ENCODE measurements at places on chromosomes 12 and 14. TPM values are rescaled to one million over a fixed set of nuclear protein-coding genes. Genes with fewer than 3 reads are reported as not detected.

DNA sequence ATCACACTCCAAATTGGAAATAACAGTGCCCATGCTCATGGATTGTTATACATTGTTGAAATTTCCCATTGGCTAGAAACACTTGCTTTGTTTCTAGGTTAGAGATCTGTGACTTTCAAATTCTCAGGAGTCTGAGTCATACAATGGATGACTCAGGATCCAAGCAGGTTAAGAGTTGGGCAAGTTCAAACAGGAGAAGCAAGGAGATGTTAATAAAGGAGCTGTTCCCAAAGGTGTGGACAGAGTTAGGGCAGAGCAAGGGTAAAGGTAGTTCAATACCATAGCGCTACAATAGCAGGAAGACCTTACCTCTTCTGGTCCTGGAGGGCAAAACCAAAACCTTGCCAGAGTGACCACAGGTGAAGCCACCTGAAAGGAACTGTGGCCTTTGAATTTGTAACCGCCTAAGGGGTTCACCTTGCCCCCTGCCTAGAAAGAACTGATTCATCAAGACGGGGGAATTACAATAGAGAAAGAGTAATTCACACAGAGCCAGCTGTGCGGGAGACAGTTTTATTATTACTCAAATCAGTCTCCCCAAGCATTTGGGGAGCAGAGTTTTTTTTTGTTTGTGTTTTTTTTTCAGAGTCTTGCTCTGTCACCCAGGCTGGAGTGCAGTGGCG, 4.2 kb upstream of the AMN1 start:
- peak; percentile 92 for DNase-seq

DNA sequence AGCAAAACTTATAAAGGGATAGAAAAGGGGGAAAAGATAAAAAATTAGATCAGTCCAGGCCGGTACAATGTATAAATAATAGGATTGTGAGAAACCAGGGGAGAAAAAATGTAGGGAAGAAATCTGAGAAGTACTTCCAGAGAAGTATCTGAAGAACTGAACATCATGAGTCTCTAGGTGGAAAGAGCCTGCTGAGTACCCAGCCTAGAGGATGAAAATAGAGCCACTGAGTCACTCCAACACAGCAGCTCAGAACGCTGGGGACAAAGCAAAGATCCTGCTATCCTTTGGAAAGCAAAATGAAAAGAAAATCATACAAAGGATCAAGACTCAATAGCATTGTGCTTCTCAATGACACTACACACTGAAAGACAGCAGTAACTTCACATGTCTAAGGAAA, 138.0 kb downstream of the ANO6 start:
- no peak for DNase-seq

- DNase-seq, result peak; percentile 34
Measured at GRCh38 chr12:2282318-2282717, 229.5 kb downstream of the CACNA1C start.

GRCh38 chr14:55583942-55584468, 4.0 kb downstream of the KTN1 start:
- no peak for DNase-seq

GRCh38 chr12:29278673-29279420, 102.1 kb downstream of the ERGIC2 start:
- DNase-seq, result peak; percentile 64

- peak; percentile 83 for DNase-seq
Measured at GRCh38 chr14:93105362-93105761, 10.4 kb downstream of the ITPK1 start.

- DNase-seq, result peak; percentile 61
Measured at GRCh38 chr12:19572920-19573558, 133.7 kb downstream of the AEBP2 start.

DNA sequence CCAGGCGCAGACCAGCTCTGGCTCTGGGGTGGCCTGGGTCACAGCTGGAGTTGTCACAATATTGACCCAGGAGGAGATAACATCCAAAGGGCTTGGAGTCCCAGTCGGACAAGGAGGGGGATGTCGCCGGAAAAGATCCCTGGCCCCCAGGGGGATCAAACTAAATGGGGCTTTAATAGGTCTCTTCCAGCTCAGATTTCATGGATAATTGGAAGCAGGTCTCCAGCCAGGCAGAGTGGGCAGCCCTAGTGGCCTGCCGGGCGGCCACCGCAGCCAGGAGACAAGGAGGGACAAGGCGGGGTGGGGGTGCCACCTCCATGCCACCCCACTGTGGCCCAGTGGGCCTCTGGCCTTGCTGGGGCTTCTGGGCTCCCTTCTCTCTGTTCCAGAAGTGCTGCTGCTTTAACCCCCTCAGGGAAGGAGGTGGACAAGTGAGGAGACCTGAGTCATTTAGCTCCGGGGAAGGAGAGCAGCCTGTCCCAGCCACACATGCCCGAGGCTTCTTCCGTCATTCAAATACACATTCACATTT, 23.1 kb upstream of the PGF start:
- DNase-seq, result no peak

DNA sequence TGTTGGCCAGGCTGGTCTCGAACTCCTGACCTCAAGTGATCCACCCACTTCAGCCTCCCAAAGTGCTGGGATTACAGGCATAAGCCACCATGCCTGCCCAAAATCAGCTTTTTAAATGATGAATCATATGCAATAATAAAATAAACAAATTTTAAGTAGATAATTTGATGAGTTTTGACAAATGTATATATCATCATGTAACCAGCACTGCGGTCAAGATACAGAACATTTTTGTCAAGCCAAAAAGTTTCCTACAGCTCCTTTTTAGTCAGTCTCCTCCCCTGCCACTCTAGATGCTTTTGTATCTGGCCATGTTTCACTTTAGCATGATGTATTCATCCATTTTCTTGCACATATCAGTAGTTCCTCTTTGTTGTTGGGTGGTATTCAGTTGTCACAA, 17.2 kb downstream of the FRMD6 start:
- DNase-seq, result peak; percentile 36

DNA sequence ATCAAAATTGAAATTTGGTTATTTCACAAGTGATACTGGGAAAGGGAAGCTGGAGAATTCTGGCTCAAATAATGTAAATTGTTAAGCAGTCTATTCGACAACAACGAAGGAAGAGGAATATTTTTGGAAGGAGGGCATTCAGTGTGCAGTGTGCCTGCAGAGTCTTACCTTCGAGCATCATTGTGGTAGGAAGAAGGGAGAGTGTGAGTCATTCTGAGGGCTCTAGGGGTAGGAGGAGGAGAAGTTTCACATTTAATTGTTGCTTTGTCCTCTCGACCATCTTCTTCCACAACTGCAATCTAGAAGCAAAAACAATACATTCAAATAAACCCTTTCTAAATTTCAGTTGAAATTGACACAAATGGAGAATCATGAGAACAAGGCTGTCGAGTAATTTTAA, 263.0 kb downstream of the ACSS3 start:
- DNase-seq, result no peak

DNA sequence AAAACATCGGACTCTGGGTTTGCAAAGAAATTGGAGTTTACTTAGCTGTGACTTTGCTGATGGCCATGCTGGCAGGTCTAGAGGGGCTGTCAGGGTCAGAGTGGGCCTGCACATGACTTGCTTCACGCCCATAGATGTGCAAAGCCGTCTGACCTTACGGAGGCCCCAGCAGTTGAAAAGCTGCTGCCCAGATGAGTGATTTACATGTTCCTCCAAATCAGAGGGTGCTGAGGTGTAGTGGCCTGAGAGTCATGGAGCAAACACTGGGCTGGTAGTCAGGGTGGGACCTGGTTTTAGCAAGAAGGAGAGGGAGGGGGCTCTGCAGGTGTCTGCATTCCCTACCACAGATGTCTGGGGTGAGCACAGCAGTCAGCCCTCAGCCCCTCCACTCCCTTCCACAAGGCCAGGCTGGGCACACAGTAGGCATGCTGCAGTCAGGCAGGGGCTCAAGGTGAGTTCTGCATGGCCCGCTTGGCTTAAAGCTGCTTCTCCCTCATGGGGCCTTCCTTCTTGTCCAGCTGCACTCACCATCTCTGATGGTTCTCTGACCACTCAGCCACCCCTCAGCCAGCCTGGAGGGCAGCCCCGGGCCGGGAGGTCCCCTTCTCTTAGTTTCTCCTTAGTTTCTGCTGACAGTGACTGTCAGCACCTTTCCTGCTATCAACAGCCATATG, 34.2 kb upstream of the EML1 start:
- DNase-seq, result no peak

DNA sequence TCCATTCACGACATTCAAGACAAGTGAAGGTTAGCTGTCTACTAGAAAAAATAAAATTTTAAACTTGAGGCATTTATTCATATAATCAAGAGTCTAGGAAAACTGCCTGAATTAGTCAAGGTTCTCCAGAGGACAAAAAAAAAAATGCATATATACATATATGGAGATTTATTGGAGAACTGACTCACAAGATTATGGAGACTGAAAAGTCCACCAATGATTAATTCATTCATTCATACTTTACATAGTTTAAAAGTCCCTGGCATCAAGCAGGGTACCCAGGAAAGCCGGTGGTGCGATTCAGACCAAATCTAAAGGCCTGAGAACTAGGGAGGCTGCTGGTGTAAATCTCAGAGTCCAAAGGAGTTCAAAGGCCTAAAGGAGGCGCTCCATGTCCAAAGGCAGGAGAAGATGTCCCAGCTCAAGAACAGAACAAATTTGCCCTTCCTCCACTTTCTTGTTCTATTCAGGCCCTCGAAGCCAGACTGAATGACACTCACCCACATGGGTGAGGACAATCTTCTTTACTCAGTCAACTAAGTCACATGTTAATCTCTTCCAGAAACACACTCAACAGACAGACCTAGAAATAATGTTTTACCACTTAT, 64.3 kb downstream of the ANKS1B start:
- no peak for DNase-seq

DNA sequence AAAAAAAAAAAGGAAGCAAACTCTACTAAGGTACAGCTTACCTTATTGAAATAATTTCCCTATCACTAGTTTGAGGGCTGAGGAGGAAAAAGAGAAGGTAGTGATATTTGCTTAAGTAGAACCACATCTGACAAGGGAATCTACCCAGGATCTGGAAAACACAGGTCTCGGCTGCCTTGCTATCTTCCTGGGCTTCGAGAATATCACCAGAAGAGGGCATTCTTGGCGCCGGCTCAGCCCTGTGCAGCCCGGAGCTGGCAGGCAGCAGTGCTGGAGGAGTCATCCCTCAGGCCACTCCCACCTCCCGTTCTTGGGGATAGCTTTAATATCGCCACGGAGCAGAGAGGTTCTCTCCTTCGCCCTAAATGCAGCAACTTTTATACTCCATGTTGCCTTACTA, 1181.2 kb downstream of the VRK1 start:
- peak; percentile 11 for DNase-seq

GRCh38 chr14:40986655-40987054, 620.0 kb upstream of the LRFN5 start:
- no peak for DNase-seq

- peak; percentile 25 for DNase-seq
Measured at GRCh38 chr12:115572440-115572839, 705.1 kb downstream of the MED13L start.

DNA sequence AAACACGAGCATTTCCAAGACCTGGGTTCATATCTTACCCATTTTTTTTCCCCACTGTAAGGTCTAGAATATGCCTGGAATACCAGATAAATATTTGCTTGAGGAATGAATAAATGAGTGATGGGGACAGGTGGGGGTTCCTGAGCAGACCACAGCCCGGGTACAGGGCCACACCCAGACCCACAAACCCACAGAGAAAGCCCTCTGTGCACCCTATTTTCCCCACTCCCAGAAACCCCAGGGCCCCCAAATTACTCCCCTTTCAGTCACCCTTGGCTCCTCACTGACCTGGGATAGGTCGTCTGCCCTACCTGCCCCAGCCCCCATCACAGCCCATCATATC, 66.5 kb upstream of the DDX11 start:
- no peak for DNase-seq

GRCh38 chr12:40992674-40993073, 195.4 kb upstream of the PDZRN4 start:
- no peak for DNase-seq

- DNase-seq, result no peak
Measured at GRCh38 chr14:23404331-23404900, 3.7 kb downstream of the MYH6 start.

- peak; percentile 71 for DNase-seq
Measured at GRCh38 chr12:30138483-30138882, 354.7 kb upstream of the TMTC1 start.

- DNase-seq, result no peak
Measured at GRCh38 chr12:31962076-31962475, 2.9 kb downstream of the RESF1 start.

DNA sequence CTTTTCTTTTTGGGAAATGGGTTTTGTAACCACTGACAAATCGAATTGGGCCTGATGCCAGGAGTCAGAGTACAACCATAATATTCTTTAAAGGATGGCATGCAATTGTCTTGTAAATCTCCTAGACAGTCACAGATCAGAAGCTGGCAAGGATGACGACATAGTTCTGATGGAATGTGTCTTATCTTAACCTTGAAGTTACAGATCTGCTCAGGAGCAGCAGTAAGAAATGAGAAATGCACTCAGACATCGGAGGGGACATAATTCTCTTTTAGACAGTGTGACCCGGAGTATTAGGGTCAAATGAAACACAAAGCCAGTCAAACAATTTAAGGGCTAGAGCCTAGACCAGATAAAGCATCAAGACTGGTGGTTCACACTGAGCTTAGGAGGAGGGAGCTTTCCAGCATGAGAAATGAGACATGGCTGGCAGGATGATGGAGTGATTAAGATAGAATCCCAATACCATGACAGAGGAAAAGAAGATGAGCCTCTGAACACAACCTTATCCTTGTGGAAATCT, 17.5 kb downstream of the CBX5 start:
- DNase-seq, result peak; percentile 76

C14orf39 gene
- total RNA-seq, result not detected

HPD gene
- total RNA-seq, result 0.26 TPM

INHBE gene
- total RNA-seq, result 26.4 TPM

AICDA gene
- total RNA-seq, result not detected

NR1H4 gene
- total RNA-seq, result not detected

RAD51AP1 gene
- 4.1 TPM for total RNA-seq

TSPAN11 gene
- total RNA-seq, result 2.6 TPM

ADGRD1 gene
- 7.3 TPM for total RNA-seq

SYCP3 gene
- 0.26 TPM for total RNA-seq

PDE3A gene
- 0.26 TPM for total RNA-seq

KLRC3 gene
- total RNA-seq, result not detected

Measured in fibroblast of lung (primary cell).